ENCODE measurements at places on chromosomes 5 and 9.

- DNase-seq: no peak
These were observed 152.6 kb upstream of the MSX2 start for GRCh38 chr5:174571662-174572397.

GRCh38 chr5:172458976-172459782 is 4.9 kb upstream of the SH3PXD2B start:
- DNase-seq: no peak

DNA sequence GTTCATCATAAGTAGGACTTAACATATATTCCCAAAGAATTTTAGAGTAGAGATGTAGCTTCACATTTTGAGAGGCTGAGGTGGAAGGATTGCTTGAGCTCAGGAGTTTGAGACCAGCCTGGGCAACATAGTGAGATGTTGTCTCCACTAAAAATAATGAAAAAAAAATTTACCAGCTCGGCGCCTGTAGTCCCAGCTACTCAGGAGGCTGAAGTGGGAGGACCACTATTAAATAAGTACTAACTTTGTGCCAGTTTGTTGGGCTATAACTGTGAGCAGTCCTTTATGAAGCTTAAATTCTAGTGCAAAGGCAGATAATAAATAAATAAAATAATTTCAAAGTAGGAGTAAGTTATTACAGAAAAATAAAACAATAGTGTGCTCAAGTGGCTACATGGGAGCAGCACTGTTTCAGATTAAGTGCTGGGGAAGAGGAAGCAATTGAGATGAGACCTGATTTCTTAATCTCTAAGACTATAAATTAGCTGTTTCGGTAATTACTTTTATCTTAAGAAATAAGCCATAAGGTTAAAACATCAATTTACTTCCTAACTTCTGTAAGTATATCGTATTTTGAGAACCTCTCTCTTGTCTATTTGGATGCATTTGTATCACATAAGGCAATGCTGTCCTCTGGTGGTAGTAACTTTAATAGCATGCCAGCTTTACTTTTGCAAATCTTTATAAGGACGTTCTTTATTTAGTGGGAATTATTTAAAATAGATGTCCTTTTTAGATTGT is 98.9 kb downstream of the CSNK1G3 start:
- DNase-seq: no peak

- no peak for DNase-seq
These were observed 2.5 kb downstream of the TTC1 start for GRCh38 chr5:160011471-160011870.

- no peak for DNase-seq
These were observed 134.8 kb downstream of the TMEM174 start for GRCh38 chr5:73307645-73308355.

Data from cortex of kidney (tissue), 1 donor.